ENCODE measurements at places on chromosomes 3 and 15. TPM values are rescaled to one million over a fixed set of nuclear protein-coding genes. Genes with fewer than 3 reads are reported as not detected.

GRCh38 chr3:83224101-83224868 lies 1462.8 kb upstream of the GBE1 start:
- no peak for DNase-seq

DNA sequence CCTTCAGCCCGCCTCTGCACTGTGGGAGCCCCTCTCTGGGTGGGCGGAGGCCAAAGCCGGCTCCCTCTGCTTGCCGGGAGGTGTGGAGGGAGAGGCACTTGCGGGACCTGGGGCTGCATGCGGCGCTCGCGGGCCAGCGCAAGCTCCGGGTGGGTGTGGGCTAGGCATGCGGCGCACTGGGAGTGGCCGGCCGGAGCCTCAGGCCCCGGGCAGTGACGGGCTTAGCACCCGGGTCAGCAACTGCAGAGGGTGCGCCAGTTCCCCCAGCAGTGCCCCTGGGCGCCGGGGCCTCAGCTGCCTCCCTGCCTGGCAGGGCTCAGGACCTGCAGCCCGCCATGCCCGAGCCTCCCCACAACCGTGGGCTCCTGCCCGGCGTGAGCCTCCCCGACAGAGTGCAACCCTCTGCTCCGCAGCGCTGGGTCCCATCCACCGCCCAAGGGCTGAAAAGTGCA lies 98.9 kb upstream of the POU1F1 start:
- no peak for DNase-seq

GRCh38 chr3:98215051-98215450 lies 48.6 kb downstream of the OR5H15 start:
- no peak for DNase-seq

- DNase-seq, result peak; percentile 83
These were observed 256.5 kb downstream of the THRB start for GRCh38 chr3:24237971-24238706.

Gene PDIA5
- polyA plus RNA-seq, result 12.3 TPM

GRCh38 chr3:113468539-113468938 lies 27.2 kb upstream of the CFAP44 start:
- DNase-seq, result no peak

DNA sequence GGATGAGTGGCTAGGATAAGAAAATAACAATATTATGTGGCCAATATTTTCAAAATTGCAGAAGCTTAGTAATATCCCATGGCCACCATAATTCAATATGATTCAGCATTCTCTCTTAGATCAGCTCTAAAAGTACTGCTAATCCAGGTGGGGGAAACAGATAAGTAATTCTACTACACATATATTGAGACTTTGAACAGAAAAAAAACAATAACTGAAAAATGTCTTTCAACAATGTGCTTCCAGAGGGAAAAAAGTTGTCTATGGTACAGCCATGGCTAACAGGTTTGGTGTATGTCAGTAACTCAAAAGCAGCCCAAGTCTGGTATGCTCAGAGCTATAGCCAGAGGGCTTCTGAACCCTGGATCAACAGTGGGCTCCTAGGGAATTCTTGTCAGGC lies 42.4 kb upstream of the PPIB start:
- no peak for DNase-seq

Gene GNAT1
- polyA plus RNA-seq, result 0.59 TPM

- DNase-seq, result peak; percentile 17
These were observed 98.0 kb upstream of the SLC6A6 start for GRCh38 chr3:14304101-14305045.

DNA sequence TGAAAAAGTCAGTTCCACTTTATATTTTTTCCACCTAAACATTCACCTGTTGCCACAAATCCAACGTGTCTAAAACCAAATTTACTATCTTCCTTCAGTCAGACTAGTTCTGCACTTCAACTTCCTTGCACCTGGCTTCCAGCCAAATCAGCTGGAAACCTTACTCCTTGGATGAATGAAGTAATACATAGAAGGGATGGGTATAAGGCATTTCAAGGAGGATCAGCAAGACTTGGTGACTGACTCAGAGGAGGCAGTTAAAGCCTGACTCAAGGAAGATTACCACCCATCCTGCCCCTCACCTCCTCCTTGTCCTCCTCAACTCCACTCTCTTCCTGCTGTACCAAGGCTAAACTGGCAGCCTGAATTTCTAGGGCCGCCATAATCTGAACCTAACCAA lies 37.1 kb downstream of the QTRT2 start:
- peak; percentile 5 for DNase-seq

Gene LRRK1
- polyA plus RNA-seq, result 1.0 TPM

Gene HAPLN3
- polyA plus RNA-seq, result 1.8 TPM

DNA sequence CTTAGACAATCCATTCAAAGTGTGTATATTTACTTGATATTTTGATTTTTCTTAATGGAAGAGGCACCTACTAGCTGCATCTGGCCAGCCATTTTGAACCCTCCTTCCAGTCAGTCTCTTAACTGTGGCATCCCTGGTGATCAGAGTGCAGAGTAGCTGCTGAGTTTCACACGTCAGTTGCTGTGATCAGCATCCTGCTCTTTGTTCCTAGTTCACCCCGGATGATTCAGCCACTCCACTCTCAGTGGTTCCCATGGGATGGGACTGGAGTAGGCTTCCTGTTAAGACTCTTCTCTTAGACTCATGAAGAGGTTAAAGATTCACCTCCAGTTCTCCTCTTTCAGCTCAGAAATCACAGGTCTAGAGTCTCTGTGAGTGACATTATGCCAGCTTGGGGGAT lies 75.8 kb downstream of the STXBP5L start:
- no peak for DNase-seq

- no peak for DNase-seq
These were observed 3.0 kb downstream of the TRPM1 start for GRCh38 chr15:31098491-31098917.

Gene AGBL1
- polyA plus RNA-seq, result not detected

DNA sequence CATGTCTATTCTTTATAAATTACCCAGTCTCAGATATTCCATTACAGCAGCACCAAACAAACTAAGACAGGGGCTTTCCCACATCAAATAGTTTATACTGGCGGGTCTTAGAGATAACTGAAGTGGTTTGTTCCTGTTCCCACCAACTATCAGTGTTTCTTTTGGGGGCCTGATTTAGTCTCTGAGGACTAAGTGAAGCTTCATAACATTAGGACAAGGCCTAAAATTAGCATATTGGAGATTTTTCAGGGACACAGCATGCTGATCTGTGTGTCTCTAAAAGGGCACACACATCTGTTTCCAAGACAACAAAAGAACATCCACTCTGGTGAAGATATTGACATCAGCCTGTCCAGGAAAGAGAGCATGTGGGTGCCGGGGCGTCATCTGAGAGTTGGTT lies 72.6 kb upstream of the SEMA6D start:
- no peak for DNase-seq

- peak; percentile 40 for DNase-seq
These were observed at the start of gene PRTG for GRCh38 chr15:55742927-55743728. TSS of gene PRTG (minus strand) at chr15:55743152. CDS start at chr15:55742931, 221 bp downstream.

Gene TNIK
- polyA plus RNA-seq, result 26.3 TPM

- no peak for DNase-seq
These were observed 179.4 kb downstream of the ABHD5 start for GRCh38 chr3:43870120-43870519.

DNA sequence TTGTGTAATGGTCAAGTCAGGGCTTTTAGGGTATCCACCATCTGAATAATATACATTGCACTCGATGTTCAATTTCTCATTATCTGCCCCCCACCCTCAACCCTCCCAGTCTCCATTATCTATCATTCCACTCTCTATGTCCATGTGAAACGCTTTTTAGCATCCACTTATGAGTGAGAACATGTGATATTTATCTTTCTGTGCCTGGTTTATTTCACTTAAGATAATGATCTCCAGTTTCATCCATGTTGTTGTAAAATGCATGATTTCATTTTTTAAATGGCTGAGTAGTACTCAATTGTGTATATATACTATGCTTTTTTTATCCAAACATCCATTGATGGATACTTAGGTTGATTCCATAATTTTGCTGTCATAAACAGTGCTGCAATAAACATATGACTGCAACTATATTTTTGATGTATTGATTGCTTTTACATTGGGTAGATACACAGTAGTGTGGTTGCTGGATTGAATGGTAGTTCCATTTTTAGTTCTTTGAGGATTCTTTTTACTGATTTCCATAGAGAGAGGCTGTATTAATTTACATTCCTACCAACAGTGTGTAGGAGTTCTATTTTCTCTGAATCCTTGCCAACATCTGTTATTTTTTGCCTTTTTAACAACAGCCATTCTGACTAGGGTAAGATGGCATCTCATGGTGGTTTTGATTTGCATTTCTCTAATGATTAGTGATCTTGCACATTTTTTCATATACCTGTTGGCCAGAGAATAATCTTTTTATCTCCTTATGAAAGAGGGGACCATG lies 332.9 kb upstream of the TGFBR2 start:
- peak; percentile 7 for DNase-seq

DNA sequence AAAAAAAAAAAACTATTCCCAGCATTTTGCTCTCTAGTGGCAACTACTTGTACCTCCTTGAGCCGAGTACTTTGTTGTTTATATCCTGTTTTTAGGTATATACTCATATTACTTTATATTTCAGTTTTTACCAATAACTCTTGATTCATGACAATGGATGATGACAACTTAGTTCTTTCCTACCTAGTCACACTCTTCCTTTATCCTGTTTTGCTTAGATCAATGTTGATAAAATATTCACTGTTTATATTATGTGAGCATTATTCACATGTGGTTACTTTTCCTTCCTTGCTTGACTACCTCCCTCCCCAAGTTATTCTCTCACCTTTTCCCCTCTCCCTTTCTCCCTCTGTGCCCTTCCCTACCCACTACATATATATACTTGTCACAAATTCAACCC lies 53.7 kb downstream of the NKIRAS1 start:
- DNase-seq, result no peak

DNA sequence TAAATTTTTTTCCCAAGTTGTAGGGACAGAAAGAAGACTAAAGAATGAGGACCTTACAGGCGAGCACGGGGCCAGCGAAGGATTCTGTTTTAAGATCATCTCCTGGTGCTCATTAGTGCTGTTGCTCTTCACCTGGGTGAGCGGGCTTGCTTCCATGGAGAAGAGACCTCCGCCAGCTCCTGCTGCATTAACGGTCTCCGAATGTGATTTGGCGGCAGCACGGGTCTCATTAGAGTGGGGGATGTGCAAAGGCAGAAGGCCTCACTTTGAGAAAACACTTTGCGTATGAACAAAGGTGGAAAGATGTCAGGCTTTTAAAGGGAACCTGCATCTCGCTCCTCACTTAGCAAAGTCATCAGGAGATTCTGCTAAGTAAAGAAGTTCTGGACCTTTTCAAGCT lies 753.4 kb upstream of the CFAP20DC start:
- DNase-seq, result peak; percentile 42

DNA sequence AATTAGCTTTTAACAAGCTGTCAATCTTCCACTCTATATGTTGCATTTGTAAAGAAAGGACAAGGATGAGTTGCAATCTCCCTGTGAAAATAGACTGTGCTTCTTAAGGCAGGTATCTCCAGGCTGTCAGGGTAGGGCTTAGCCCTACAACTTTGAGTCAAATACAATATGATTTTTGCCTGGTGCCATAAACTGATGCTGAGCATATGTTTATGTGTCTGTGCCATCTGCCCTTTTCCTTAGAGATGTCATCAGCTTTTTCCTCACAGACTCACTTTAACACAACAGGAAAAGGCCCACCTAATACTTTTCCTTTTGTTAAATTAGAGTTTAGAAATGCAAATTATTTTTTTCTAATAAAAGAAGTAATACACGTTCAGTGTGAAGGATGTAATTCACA lies 548.3 kb downstream of the NLGN1 start:
- DNase-seq, result no peak

Gene ATP6V1A
- 35.2 TPM for polyA plus RNA-seq

GRCh38 chr3:135382621-135383020 lies 582.9 kb upstream of the PPP2R3A start:
- DNase-seq, result no peak

Gene SLC35G2
- 12.8 TPM for polyA plus RNA-seq

Gene GPR149
- not detected for polyA plus RNA-seq

- DNase-seq, result no peak
These were observed 251.7 kb upstream of the TBL1XR1 start for GRCh38 chr3:177448987-177449359.

GRCh38 chr3:185251272-185251671 lies 2.6 kb downstream of the EHHADH start:
- DNase-seq, result no peak

Gene KLF15
- polyA plus RNA-seq, result 11.0 TPM
